ENCODE measurements at places on chromosomes 6 and 20.

DNA sequence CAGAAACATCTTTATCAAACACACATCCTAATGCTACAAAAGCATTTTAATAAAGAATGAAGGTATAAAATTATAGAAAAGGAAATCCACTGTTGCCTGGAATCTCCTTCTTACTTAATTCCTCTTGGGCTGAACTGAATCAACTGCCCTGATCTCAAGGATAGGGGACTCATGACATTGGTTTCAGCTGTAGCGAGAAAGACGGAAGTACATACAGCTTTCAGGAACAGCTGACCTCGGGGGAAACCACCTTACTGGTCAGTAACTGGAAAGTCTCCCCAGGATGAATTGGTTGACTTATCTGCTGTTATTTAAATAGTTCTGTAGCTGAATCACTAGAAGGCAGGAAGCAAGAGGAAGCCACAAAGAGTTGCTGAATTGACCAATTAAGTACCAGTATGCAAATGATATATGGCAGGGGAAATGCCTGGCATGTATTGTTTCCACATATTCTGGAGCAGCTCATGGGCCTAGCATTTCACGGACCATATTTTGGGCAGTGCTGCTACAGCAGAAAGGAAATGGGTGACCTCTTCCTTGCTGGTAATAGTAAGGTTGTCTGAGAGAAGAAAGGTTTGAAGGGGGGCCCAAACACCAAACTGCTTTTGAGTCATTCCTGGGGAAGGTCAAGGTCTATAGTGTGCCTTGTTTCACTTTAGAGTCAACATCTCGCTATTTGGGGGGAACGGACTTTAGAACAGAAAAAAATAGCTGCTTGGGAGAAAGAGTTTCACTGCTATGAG lies 43.7 kb upstream of the MAP7 start:
- H3K27ac ChIP-seq = peak overlapping the region; percentile 78
- peak; percentile 60 for DNase-seq
- peak overlapping the region; percentile 7 for H3K4me3 ChIP-seq
- peaks cover 20% of the 10 kb centered on the region for H3K4me1 ChIP-seq
- H3K36me3 ChIP-seq = peaks cover 63% of the 10 kb centered on the region
- H3K27me3 ChIP-seq = no peaks in the 10 kb centered on the region

DNA sequence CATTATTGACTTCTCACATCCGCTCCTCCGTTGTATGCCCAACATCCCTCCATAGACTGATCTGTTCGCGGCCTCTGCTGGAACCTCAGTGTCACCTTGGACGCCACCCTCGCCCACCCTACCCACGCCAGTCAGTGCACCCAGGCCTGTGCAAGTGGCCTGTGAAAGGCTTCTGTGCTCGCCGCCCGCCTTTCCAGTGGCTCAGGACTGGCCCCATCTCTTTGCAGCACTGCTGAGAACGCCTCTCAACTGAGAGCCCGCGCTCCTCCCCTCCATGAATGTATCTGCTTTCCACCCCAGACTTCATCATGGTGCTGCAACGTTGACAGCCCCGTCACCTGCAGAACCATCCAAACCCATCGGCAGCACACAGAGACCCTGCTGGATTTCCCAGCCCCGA lies 227.3 kb upstream of the QKI start:
- peaks cover 2% of the 10 kb centered on the region for H3K27me3 ChIP-seq
- H3K4me3 ChIP-seq = no peak overlapping the region
- no peak overlapping the region for H3K27ac ChIP-seq

GRCh38 chr20:8608470-8608869 lies 460.4 kb upstream of the PLCB4 start:
- H3K36me3 ChIP-seq = no peaks in the 10 kb centered on the region
- no peaks in the 10 kb centered on the region for H3K27me3 ChIP-seq
- H3K4me3 ChIP-seq = no peak overlapping the region
- H3K27ac ChIP-seq = no peak overlapping the region

- no peak for DNase-seq
- H3K4me1 ChIP-seq = no peaks in the 10 kb centered on the region
- peaks cover 4% of the 10 kb centered on the region for H3K27me3 ChIP-seq
Observed at GRCh38 chr6:89311853-89312531, 3.1 kb downstream of the GABRR2 start.

GRCh38 chr6:113871975-113872374 lies 14.8 kb downstream of the MARCKS start:
- peaks cover 25% of the 10 kb centered on the region for H3K27me3 ChIP-seq
- no peak for DNase-seq
- H3K27ac ChIP-seq = no peak overlapping the region
- H3K4me1 ChIP-seq = peaks cover 6% of the 10 kb centered on the region

- peaks cover 3% of the 10 kb centered on the region for H3K27me3 ChIP-seq
- H3K36me3 ChIP-seq = no peaks in the 10 kb centered on the region
- H3K4me3 ChIP-seq = no peak overlapping the region
- H3K27ac ChIP-seq = no peak overlapping the region
Observed at GRCh38 chr20:22986601-22987000, 48.5 kb upstream of the SSTR4 start.

- no peak for DNase-seq
- H3K36me3 ChIP-seq = peaks cover 20% of the 10 kb centered on the region
- no peak overlapping the region for H3K27ac ChIP-seq
- H3K27me3 ChIP-seq = no peaks in the 10 kb centered on the region
- H3K4me3 ChIP-seq = no peak overlapping the region
- H3K4me1 ChIP-seq = peaks cover 13% of the 10 kb centered on the region
Observed at GRCh38 chr6:145809785-145810184, 4.8 kb downstream of the FBXO30 start.

- H3K4me1 ChIP-seq = peaks cover 2% of the 10 kb centered on the region
- DNase-seq = no peak
- no peaks in the 10 kb centered on the region for H3K27me3 ChIP-seq
- H3K27ac ChIP-seq = no peak overlapping the region
- H3K4me3 ChIP-seq = no peak overlapping the region
Observed at GRCh38 chr20:9444921-9445320, 69.5 kb upstream of the LAMP5 start.

GRCh38 chr20:11807054-11808048 lies 110.3 kb upstream of the BTBD3 start:
- no peaks in the 10 kb centered on the region for H3K27me3 ChIP-seq
- H3K4me3 ChIP-seq = no peak overlapping the region
- H3K27ac ChIP-seq = no peak overlapping the region
- no peaks in the 10 kb centered on the region for H3K36me3 ChIP-seq
- no peaks in the 10 kb centered on the region for H3K4me1 ChIP-seq

DNA sequence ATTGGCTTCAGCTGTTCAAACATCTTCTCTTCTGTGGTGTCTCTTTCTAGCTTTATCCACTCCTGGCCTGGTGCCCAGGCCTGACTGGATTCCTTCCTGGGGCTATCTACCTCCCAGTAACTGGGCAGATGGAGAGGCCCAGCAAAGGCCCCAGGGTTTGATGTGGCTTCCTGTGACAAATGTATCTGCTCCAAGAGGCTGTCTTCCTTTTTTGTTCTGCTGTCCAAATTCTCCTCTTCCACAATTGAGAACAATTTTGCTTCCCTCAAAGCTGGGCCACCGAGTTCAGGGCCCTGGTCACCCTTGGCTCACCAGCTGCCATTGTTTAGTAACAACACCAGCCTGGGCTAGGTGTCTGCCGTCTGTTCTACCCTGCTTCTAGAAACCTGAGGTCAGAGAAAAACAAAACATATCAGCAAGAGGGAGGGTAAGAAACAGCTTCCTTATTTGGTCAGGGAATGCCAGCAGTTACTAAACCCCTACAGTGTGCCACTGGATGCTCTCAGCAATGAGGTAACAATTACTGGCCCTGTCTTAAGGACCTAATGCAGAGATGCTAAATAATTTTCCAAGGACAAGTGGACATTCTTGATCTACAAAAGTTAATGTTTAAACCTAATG lies 3.9 kb downstream of the ZFP57 start:
- H3K27ac ChIP-seq = no peak overlapping the region
- H3K36me3 ChIP-seq = no peaks in the 10 kb centered on the region
- H3K27me3 ChIP-seq = peaks cover 9% of the 10 kb centered on the region
- H3K4me1 ChIP-seq = peaks cover 10% of the 10 kb centered on the region

DNA sequence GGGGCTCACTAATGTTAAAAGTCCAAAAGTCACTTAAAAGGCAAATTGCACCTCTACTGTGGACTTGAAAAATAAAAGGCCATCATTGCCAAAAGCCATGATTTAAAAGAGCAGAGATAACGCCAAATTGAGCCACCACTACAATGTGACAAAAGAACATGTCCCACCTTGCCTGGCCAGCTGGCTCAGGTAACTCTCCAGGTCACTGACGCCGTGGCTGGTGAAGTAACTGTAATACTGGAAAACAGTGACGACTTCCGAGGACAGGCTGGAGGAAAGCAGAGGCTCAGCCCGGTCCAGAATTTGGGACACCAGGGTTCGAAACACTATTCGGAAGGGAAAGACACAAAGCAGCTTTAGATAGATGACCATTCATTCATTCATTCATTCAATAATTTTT lies 29.3 kb upstream of the ARMH2 start:
- H3K4me1 ChIP-seq = no peaks in the 10 kb centered on the region
- H3K4me3 ChIP-seq = no peak overlapping the region
- peak overlapping the region; percentile 51 for H3K27ac ChIP-seq
- no peaks in the 10 kb centered on the region for H3K27me3 ChIP-seq
- H3K36me3 ChIP-seq = peaks cover 82% of the 10 kb centered on the region

GRCh38 chr20:59643615-59644061 lies 39.3 kb downstream of the PHACTR3 start:
- H3K36me3 ChIP-seq = no peaks in the 10 kb centered on the region
- no peak overlapping the region for H3K4me3 ChIP-seq
- no peaks in the 10 kb centered on the region for H3K27me3 ChIP-seq
- H3K4me1 ChIP-seq = no peaks in the 10 kb centered on the region

DNA sequence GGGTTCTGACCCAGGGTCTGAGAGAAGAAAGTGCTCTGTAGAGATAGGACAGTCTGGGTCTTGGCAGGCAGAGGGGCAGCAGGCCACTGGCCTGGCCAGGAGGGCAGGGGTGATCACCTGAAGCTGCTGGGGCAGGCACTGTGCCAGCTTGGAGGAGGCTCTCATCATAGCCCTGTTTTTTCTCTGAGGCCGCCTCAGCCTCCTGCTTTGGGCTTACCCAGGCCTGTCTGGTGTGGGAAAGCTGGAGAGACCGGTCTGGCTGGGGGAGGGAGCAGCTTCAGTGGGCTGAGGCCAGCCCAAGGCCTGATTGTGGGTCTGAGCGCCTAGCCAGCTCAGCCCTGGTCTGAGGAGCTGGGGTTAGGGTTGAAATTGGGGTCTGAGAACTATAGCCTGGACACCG lies 3.9 kb downstream of the LPIN3 start:
- H3K27me3 ChIP-seq = peaks cover 3% of the 10 kb centered on the region
- no peak overlapping the region for H3K27ac ChIP-seq
- H3K4me1 ChIP-seq = peaks cover 13% of the 10 kb centered on the region
- H3K36me3 ChIP-seq = no peaks in the 10 kb centered on the region
- no peak overlapping the region for H3K4me3 ChIP-seq
- no peak for DNase-seq

All from activated CD8-positive, alpha-beta T cell treated with anti-CD3 and anti-CD28 coated beads, Interleukin-2, amount 10 ng/mL, durations not matched to agents 7 days and 5 days (primary cell).